Femur (tissue), 1 donor: ENCODE measurements at places on chromosomes 7 and 10.

DNA sequence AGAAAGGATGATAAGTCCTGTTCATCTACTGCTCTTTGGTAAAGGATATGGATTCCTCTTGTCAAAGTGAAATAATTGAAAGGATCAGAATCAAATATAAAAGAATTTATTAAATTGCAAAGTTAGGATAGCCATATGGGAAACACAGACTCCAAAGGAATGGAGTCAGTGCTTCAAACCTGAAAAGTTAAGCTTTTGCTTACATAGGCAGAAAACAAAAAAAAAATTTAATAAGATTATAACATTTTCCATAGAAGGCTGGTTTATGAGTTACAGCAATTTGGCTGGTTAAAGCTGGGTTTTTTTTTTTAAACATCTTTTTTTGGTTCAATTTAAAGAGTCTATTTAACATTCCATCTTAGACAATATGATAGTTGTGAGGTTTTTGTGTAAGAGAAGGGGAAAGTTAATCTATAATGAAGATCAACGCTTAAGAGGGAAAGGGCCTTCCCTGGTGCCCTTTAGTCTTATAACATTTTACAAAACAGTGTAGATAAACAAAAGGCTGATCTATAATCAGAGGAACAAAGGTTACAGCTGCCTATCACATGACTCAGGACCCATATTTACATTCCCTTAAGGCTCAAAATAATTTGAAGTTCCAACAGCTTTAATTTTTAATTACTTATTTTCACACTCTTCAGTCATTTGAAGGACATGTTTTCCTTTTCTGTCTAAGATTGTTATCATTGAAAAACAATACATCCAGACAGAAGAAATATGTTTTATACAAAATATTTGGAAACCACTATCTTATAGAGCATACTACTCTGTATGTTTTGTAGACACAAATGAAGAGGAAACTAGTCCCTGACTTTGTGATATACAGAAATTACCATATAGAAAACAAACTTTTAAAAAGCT lies 234.3 kb upstream of the MBL2 start:
- no peak for DNase-seq

- no peak for DNase-seq
These were observed 14.3 kb downstream of the IL2RA start for GRCh38 chr10:6047847-6048246.

DNA sequence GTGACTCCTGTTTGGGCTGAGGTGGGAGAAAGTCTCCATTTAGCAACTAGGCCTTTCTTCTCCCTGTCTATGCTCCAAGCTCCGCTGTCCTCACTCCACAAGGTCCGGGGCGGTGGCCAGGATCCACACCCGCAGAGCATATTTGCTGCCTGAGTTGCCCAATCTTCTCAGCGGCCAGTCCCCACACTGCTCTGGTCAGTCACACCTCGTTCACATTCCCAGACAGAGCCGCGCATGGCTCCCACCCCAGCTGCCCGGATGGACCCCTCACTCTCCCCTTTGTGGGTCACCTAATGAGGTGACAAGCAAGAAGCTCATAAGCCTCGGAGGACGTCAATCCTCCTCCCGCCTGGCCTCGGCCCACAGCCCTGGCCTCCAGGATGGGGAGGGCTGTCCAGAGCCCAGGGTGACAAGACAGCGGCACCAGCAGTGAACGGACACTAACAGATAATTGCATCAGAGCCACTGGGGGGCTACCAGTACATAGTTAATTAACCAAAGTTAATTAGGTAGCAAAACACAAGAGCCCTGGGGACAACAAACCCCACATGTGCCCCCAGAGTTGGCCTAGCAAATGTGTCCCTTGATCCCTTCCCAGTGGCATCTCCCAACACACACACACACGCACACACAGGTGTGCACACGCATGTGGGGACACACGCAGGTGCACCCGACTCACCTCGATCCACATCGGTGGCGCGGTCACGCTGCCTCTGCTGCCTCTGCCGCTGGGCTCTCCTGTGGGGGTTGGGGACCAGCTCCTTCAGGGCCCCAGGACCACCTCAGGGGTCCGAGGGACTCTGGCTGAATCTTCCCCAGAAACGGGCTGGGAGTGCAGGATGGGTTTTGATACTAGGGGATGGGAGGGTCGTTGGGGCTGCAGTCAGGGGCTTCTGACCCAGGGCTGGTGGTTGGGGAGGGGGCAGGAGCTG lies 11.8 kb downstream of the EPHA1 start:
- no peak for DNase-seq

GRCh38 chr7:129295015-129295423 lies 70.2 kb downstream of the AHCYL2 start:
- no peak for DNase-seq

- DNase-seq: no peak
These were observed 437.5 kb upstream of the MBL2 start for GRCh38 chr10:53209944-53210611.

DNA sequence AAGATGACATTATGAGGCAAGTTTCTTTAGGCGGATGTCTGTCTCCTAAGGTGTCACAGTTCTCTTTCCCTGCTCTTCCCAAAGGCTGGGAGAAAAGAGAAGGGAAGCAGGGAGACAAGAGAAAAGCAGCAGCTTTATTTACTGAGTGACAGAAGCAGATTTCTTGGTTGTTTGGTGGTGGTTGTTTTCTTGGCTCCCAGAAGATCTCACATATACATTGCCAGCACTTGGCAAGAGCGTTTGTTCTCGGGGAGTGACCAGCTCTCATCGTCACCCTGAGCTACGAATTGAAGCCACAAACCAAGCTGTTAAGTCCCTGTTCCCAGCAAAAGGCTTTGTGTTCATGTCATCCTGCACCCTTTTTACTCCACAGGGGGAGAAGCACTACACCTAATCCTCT lies 11.4 kb downstream of the CDHR3 start:
- no peak for DNase-seq

DNA sequence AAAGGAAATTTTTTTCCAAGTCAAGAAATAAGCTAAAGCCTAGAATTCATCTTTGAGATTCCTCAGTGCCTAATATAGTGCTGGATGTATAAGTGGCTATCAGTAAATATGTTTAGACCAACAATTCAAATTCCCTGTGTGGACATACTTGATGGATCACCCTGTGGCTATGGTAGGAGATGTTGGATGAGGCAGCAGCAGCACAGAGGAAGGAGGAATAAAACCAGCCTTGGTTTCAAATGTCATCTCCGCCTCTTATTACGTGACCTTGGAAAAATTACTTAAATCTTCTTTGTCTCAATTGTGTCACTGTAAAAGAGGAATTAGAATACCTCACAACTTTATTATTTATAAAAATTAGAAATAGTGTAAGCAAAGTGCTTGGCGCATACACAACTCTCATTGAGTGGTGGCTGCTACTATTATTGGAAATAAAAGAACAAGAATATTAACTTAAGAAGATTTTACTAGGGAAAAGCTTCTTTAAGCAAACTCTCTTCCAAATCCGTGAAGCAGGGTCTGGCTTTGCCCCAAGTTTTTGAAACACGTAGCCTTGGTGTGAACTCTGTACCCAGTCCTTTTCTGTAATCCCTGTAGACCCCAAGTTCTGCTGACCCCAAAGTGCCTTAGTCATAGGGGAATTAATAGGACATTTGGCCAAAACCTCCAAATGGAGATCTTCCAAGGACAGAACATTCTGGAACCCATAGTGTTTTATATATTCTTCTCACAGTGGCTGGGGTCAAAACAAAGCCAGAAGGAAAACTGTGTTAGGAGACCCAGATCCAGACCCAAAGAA lies 283.8 kb downstream of the PTEN start:
- peak; percentile 26 for DNase-seq

DNA sequence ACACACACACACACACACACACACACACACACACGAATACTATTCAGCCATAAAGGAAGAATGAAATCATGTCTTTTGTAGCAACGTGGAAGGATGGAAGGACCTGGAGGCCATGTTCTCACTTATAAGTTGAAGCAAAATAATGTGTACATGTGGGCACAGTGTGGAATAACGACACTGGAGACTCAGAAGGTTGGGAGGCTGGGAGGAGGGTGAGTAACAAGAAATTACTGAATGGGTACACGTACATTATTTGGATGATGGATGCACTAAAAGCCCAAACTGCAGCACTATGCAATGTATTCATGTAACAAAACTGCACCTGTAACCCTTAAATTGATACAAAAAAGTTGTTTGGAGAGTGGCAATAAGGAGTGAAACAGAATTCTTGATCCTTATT lies 32.1 kb downstream of the KMT2C start:
- no peak for DNase-seq

GRCh38 chr10:3830946-3831345 lies 45.9 kb upstream of the KLF6 start:
- DNase-seq: no peak

- no peak for DNase-seq
These were observed 369.7 kb downstream of the PLXNA4 start for GRCh38 chr7:132206594-132206993.
